Stimulated activated CD4-positive, alpha-beta T cell treated with anti-CD3 and anti-CD28 coated beads, TNF-alpha, amount 100 ng/mL, for 24 hours (primary cell): ENCODE measurements at places on chromosomes 1 and 21.

GRCh38 chr1:205438213-205439158, 16.6 kb upstream of the LEMD1 start:
- DNase-seq: no peak

- DNase-seq: no peak
These were observed 11.5 kb upstream of the ATP2B4 start for GRCh38 chr1:203615061-203615581.

- DNase-seq: no peak
These were observed 82.2 kb upstream of the GUCA2B start for GRCh38 chr1:42070996-42071395.

- DNase-seq: no peak
These were observed 12.1 kb downstream of the CLCA2 start for GRCh38 chr1:86436041-86436440.

DNA sequence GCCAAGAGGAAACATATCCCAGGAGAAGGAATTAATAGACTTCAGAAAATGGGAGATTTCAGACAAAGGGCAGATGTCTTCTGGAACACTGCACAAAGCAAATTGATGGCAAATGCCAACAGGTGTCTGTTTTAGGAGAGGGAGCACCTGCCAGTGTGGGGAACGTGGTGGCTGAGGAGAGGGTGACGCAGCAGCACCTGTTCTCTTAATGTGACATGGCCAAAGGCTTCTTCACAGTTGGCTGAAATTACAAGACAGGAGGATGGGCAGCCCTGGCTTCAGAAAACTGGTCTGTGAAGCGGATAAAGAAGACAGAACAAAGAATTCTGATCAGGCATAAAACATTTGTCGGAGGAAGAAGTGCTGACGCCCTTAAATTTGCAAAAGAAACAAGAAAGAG, 178.7 kb upstream of the RUNX1 start:
- no peak for DNase-seq

DNA sequence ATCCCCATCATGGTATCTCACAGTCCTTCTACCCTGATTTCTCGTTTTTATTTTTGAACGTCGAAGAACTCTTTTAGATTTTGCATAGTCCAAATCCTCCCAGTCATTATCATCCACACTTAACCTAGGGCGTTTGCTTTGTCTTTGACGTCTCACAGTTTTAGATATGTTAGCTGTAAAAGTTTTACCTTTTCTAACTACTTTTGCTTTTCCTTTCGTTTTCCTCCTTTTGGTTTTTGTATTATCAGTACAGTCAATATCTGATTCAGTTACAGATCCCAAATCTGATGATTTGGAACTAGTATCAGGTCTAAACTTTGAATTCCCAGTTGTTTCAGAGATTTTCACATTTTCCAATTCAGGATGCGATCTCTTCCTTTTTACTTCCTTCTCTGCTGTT, 13.1 kb upstream of the PSMG1 start:
- no peak for DNase-seq

DNA sequence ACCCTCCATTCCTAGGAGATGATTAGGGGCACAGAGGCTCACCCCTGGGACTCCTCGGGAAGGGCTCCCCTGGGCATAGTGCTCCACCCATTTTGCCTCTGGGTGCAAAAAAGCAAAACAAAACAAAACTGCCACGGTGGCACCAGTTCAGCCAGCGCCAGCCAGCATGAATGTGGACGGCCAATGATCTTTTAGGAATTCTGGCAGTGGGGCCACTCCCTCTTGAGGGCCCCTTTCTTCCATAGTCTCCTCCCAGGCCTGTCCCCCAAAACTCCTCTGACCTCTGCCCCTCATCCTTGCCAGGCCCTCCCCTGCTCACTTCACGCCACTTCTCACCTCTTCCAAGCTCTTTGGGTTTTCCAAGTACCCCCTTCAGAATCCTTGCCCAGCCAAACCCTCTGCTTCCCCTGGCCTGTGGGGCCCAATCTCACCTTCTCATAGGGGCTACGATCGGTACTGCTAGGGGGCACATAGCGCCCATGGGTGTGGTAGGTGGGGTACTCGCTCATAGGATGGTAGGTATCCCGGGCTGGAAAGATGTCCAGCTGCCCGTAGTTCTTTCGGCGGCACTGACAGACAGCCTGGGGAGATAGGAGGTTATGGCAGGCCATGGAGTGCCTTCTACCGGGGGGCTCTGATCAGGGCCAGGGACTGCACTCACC, 13.3 kb downstream of the TRIM46 start:
- DNase-seq: no peak

GRCh38 chr1:154524881-154525280, 22.7 kb upstream of the SHE start:
- no peak for DNase-seq

DNA sequence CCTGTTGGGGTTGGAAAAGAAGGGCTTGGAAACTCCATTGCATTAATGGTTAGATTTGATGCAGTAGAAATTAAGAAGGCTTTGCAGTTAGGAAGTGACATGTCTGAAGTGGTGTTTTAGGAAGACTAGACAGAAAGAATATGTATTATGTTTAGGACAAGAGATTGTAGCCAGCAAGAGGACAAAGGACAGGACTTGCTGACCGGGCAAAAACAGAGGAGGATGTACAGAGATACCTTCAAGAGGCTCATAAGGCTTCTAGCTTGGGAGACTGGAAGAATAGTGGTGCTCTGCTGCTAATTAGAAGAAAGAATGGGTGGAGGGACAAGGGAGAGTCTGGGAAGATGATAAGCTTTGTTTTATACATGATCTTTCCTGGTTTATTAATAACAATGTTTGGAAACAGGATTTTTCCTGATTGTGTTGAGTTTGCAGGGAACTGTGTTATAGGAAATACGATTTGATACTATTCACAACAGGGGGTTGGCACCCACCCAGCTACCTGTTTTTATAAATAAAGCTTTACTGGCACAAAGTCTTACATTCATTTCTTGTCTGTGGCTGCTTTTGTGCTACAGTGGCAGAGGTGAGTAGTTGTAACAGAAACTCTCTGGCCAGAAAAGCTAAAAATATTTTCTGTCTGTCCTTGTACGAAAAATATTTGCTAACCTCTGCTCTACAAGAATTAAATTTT, 37.1 kb upstream of the TMCO2 start:
- no peak for DNase-seq

- DNase-seq: no peak
These were observed 10.2 kb downstream of the PLXNA2 start for GRCh38 chr1:208233978-208234377.

DNA sequence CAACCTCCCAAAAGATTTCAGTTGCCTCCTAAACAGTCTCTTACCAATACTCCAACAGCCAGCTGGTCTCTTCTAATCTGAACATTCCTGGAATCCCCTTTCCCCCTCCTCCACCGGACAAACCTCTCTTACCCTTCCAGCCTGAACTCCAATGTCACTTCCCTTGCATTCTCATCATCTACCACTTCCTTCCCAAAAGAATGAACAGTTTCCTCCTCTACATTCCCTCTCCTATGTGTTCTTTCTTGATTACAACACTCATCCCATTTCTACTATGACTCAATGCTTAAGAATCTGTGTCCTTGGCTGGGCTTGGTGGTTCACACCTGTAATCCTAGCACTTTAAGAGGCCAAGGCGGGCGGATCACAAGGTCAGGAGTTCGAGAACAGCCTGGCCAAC, 417.1 kb downstream of the SETD4 start:
- no peak for DNase-seq

DNA sequence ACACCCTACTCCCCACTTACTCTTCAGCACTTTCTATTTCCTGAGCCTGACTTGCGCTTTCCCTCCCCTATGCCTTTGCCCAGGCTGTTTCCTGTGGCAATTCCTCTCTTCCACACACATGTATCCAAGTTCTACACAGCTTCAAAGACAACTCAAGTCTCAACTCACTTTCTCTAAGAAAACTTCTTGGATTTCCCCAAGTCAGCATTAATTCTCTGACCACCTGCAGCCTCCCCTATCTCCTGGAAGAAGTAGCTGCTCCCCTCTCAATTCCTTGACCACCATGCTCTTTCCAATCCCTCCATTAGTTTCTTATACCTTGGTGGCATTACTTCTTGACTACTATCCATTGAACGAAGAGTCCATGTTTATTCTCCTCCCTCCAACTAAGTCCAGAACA, 42.8 kb downstream of the NMNAT2 start:
- DNase-seq: no peak

GRCh38 chr1:147598621-147599361, 57.5 kb downstream of the BCL9 start:
- DNase-seq: no peak

GRCh38 chr1:212133319-212133718, 97.8 kb downstream of the DTL start:
- DNase-seq: no peak

- DNase-seq: no peak
These were observed 13.1 kb downstream of the KRTAP13-1 start for GRCh38 chr21:30408782-30409494.

GRCh38 chr1:10065344-10065685, 32.6 kb downstream of the UBE4B start:
- DNase-seq: no peak

DNA sequence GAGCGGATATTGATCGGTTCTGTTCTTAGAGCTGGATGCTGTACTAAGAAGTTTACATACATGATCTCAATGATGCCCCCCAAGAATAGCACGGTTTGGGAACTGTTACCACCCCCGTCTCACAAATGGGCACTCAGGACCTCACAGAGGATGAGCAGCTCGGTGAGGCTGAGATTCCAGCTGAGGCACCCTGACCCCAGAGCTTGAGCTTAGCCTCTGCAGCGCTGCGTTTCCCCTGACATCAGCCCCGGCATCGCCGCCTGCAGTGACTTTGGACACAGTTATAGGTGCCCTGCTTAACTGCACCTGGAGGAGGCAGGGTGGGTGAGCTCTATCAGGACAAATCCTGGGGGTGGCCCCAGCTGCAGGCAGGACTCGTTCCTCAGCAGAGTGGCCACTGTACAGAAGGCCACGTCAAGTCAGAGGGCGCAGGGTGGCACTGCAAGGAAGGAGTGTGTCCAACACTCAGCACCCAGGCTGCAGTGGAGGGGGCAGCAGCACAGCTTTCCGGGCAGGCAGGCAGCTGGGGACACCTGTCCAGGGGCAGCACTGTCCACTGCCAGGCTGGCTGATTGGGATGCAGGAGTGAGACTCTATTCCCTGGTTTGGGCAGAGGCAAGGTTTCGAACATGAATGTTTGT, 65.8 kb upstream of the ABCG1 start:
- no peak for DNase-seq

GRCh38 chr1:67496329-67496728, 66.1 kb upstream of the SERBP1 start:
- DNase-seq: no peak

DNA sequence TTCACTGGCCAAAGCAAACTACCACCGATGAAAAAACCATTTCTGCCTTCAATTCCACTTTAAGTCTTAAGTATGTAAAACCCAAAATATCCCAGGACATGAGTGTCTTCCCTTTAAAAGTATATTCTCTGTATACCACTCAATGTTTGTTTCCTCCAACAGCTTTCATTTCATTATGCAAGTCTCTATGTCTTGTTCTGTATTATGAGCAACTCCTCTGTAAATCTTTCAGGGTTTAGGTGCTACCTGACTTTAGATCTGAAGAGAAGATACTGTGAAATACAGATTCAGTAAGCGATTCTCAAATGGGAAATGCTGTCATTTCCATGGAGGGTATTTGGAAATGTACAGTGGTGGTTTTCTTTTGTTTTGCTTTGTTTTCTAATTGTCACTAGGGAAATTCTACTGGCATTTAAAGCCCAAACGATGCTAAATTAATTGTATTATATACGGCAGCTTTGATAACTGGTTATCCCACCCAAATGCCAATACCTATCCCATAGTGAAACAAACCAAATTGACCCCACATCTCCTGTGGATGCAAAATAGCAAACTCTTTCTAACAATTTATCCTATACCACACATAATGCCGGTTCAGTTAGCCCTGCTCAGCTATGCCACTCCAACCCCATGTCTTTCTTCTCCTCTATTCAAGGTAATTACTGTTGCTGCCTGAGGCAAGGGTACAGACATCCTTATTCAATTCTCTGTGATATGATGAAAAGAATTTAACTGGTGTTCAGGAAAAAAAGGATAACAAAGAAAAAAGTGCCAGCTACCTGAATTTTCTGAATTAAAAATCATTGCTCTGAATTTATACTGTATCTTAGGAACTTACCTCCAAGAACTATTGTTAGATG, 182.8 kb downstream of the EIF4G3 start:
- DNase-seq: no peak

- DNase-seq: no peak
These were observed 548.8 kb upstream of the PKN2 start for GRCh38 chr1:88134983-88135921.

GRCh38 chr1:177979272-177979671, 9.4 kb upstream of the SEC16B start:
- no peak for DNase-seq

DNA sequence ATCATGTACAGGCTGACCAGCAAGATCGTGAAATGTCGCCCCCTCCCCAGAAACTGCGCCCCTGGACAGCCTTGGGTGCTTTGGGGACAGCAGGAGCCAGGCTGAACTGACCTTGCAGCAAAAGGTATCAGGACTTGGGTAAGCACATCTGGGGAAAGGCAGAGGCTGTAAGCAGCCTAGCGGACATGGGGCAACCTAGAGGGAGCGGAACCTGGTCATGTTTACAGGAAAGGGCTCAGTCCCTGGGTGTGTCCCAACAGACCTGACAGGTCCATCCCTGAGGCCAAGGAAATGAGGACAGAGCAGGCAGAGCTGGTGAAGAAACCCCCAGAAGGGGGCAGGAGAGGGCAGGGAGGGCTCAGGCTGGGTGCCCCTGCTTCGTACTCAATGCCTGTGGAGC, 3.1 kb upstream of the S100A8 start:
- no peak for DNase-seq

- DNase-seq: no peak
These were observed 134.4 kb upstream of the EDN2 start for GRCh38 chr1:41618871-41619270.

- no peak for DNase-seq
These were observed 29.0 kb downstream of the KIAA1614 start for GRCh38 chr1:180941518-180942275.

GRCh38 chr1:116386042-116386441, 13.0 kb downstream of the ATP1A1 start:
- no peak for DNase-seq

- no peak for DNase-seq
These were observed 174 bp downstream of the SH3BP5L start for GRCh38 chr1:248825573-248825908.

- DNase-seq: no peak
These were observed 12.5 kb upstream of the AHDC1 start for GRCh38 chr1:27616441-27616840.

DNA sequence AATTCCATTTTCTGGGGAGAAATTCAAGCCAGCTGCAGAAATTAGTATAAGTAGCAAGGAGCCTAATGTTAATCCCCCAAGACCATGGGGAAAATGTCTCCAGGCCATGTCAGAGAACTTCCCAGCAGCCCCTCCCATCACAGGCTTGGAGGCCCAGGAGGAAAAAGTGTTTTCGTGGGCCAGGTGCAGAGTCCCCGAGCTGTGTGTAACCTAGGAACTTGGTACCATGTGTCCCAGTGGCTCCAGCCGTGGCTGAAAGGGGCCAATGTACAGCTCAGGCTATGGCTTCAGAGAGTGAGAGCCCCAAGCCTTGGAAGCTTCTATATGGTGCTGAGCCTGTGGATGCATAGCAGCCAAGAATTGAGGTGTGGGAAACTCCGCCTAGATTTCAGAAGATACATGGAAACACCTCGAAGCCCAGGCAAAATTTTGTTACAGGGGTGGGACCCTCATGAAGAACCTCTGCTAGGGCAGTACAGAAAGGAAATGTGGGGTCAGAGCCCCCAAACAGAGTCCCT, 286.3 kb downstream of the MATN1 start:
- no peak for DNase-seq

GRCh38 chr1:108615544-108615943, 45.3 kb downstream of the HENMT1 start:
- no peak for DNase-seq
